ENCODE measurements at places on chromosomes 2 and 18.

- DNase-seq, result no peak
These were observed 128.4 kb upstream of the MEIS1 start for GRCh38 chr2:66306483-66306882.

- no peak for DNase-seq
These were observed 10.8 kb downstream of the CHN1 start for GRCh38 chr2:174994381-174994780.

DNA sequence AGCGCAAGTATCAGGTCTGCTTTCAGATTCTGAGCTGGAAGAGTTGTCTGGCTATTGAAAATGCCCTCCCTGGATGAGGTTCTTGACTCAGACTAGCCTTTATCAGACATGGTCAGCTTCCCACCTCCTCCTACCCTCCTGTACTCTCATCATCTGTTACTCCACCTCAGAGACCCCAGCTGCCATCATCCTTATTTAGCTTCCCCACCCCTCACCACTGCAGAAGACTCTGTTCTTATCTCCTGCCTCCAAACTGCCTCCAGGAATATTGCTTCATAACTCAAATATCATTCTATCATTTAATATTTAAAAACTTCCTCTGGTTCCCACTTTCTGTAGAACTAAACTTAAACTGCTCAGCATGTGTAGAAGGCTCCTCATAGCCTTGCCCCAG is 31.1 kb upstream of the PPP3R1 start:
- no peak for DNase-seq

DNA sequence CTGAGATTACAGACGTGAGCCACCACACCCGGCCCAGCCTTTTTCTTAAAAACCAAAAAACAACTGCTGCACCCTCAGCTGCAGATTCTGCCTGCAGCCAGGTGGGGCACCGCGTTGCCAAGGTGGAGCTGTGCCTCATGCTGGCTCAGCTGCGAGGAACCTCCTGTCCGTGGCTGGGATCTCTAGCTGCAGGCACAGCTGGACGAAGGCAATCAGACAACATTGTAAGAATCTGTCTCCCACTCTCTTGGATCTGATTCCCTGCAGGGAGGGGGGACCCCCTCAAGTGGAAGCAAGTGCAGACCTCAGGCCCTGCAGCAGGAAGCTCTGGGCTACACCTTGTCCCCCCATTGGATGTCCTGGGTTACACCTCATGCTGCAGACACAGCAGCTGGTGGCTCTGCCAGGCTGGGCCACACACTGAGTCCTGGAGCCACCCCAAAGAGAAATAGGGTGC is 24.1 kb downstream of the CIDEA start:
- no peak for DNase-seq

DNA sequence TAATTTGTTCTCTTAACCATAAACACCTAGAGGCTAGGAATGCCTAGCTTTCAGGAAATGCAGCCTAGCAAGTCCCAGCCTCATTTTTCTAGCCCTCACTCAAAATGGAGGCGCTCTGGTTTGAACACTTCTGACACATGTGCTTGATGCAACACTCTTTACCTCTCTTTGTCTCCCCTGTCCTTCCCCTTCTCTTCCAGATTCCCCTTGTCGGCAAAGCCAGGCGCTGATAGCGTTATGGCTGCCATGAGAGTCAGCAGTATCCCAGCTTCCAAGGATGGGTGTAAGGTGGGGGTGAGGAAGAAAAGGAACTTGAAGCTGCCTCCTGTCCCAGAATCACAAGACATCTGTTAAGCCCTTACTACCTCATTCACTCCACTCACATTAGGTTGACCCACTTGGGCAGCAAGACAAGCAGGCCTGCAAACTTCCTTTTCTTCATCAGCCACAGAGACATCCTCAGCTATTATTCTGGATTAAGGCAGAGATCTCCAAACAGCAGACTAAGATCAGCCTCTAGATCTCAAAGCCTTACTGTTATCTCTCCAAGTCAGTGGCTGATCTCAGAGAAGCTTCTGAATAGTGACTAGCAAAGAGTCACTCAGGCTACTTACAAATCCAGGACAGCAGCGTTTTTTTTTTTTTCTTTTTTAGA is 1.9 kb upstream of the ST3GAL5 start:
- no peak for DNase-seq

DNA sequence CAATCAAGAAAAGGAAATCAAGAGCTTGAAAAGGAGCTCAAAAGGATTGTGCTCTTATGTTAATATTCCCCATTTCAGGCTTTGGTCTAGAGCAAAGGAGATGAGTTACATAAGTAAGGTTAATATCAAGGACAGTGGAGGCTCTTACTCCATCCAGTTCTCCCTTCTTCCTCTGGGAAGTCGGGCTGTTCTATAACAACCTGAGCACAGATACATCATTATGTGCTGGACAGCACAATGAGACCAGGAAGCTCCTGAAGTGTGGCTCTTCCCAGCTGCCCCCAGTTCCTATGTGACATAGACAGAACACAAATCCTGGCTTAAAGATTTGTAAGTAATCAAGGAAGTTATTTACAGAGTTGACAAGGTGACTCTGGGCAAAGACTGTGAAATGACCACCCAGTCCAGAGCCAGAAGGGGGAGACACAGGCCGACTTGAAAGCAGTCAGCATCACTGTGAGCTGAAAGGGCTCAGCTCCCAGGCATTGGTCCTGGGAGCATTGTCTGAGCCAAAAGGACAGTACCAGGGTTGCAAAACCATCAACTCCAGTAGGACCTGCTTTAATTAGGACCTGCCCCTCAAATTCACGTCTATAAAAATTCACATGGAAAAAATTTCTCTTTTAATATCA is 917.6 kb upstream of the ACVR2A start:
- no peak for DNase-seq

GRCh38 chr2:85388878-85389538 is 21.2 kb downstream of the CAPG start:
- no peak for DNase-seq

All from CD4-positive, alpha-beta T cell treated with Interleukin-12 subunit alpha and Interleukin-12 subunit beta, for 1 hour (primary cell).